CD8-positive, alpha-beta T cell (primary cell): ENCODE measurements at places on chromosomes 3 and 15. TPM values are rescaled to one million over a fixed set of nuclear protein-coding genes. Genes with fewer than 3 reads are reported as not detected.

- no peak for DNase-seq
Observed at GRCh38 chr3:152626226-152626625, 208.7 kb upstream of the P2RY1 start.

GRCh38 chr15:52778457-52778856, 11.7 kb downstream of the ONECUT1 start:
- DNase-seq = no peak

- DNase-seq = peak; percentile 32
Observed at GRCh38 chr3:196643201-196643749, 3.8 kb downstream of the NRROS start.

- peak; percentile 69 for DNase-seq
Observed at GRCh38 chr3:14124223-14124614, 451 bp downstream of the CHCHD4 start.

DNA sequence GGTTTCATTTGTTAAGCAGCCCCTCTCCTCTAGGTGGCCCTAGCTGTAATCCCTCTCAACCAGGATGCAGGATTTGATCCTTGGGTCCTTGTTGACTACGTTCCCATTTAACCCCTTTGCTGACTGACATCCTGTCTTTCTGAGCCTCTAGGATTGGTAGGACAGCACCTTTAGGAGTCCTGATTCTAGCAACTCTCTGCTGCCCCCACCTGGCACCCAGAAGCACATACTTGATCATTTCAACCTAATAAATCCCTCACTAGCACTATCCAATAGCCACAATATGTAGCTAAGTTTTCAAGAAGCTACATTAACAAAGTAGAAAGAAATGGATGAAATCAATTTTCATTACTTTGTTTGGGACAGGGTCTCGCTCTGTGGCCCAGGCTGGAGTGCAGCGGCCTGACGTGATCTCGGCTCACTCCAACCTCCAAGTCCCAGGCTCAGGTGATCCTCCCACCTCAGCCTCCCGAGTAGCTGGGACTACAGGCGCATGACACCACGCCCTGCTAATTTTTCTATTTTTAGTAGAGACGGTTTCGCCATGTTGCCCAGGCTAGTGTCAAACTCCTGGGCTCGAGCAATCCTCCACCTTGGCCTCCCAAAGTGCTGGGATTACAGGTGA, 28.3 kb downstream of the RSL24D1 start:
- DNase-seq = peak; percentile 9

DNA sequence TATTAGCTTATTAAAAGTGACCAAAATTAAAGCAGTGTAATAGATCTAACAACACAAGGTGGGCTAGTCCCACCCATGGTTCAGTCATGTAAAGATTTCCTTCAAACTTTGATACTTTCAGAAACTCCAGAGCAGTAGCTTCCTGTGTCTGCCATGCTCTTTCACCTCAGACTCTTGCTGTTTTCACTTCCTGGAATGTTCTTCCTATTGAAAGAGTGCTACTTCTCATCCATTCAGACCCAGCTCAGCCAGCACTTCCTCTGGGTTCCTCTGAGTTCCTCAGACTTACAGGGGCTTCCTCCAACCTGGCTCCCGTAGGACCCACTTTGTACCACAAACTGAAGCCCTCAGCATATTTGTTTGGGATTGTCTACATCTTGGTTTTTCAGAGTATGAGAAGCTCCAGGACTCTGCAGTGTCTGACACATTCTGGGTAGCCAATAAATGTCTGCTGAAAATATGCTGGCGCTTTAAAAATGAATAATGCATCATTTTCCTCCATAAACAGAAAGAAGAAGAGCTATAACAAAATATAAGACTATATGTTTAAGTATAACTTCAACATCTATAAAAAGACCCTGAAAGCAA, 18.0 kb downstream of the NCEH1 start:
- DNase-seq = no peak

- DNase-seq = no peak
Observed at GRCh38 chr15:99604865-99605264, 39.1 kb downstream of the MEF2A start.

GRCh38 chr3:69095636-69096035, 10.9 kb downstream of the ARL6IP5 start:
- DNase-seq = no peak

DNA sequence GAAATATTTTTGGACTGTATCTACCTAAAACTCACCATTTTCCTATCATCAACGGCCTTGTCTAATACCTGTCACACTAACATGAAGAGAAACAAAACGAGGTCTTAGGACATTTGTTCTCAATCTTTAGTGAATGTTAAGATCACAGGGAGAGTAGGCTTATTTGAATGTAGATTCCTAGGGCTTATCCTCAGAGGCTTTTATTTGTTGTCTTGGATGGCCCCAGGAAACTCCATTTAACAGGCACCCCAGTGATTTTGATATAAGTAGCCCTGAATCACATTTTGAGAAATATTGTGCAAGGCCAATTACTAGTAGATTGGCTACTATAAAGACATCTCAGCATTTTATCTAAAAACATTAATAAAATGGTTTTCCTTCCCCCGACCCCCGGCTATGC, 367.4 kb downstream of the GAP43 start:
- no peak for DNase-seq

GRCh38 chr3:194849166-194849875, 163.6 kb downstream of the FAM43A start:
- DNase-seq = no peak

CFAP91 gene
- total RNA-seq = not detected

IMPG2 gene
- 0.27 TPM for total RNA-seq

TERC gene
- 13.3 TPM for total RNA-seq

NRROS gene
- 4.6 TPM for total RNA-seq

RTP3 gene
- not detected for total RNA-seq

ZMYND10 gene
- total RNA-seq = 1.6 TPM

LRTM1 gene
- total RNA-seq = not detected

AMT gene
- total RNA-seq = 9.4 TPM
